ENCODE measurements at places on chromosomes 4 and X.
A peak's percentile ranks its signal among the peaks of the same experiment; 100 is the strongest.

DNA sequence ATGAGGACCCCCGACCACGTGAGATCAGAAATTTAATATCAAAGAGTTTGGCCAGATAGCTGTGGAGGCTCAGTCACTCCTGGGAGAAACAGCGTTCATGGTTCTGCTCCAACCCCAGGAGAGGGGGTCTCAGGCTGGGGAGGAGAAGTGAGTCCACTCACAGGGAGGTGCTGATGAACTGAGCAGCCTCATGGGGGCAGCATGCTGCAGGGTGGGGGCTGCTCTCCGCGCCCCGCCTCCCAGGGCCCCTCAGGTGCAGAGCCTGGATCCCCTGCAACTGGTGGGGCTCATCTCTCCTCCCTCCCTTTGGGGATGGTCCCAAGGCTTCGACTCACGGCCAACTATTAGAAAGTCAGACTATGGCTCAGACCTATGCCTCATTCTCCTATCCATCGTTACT lies 26.6 kb upstream of the C4orf50 start:
- no peak for DNase-seq

GRCh38 chrX:72554448-72555140 lies 18.0 kb downstream of the HDAC8 start:
- no peak for DNase-seq

- no peak for DNase-seq
Observed at GRCh38 chr4:40265910-40266274, 69.1 kb downstream of the RHOH start.

GRCh38 chr4:81688085-81688484 lies 216.4 kb upstream of the RASGEF1B start:
- DNase-seq: no peak

- DNase-seq: peak; percentile 9
Observed at GRCh38 chr4:78938474-78938867, 767 bp downstream of the PAQR3 start.

DNA sequence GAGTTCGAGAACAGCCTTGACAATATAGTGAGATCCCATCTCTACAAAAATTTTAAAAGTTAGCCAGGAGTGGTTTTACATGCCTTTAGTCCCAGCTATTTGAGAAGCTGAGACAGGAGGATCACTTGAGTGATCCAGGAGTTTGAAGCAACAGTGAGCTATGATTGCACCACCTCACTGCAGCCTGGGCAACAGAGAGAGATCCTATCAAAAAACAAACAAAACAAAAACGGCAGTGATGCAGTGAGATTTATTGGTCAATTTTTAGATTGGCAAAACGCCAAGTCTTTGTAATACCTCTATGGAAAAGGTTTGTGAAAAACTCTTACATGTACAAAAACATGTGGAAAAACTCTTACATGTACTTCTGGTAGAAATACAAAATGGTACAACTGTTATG lies 91.3 kb downstream of the PTPN13 start:
- no peak for DNase-seq

DNA sequence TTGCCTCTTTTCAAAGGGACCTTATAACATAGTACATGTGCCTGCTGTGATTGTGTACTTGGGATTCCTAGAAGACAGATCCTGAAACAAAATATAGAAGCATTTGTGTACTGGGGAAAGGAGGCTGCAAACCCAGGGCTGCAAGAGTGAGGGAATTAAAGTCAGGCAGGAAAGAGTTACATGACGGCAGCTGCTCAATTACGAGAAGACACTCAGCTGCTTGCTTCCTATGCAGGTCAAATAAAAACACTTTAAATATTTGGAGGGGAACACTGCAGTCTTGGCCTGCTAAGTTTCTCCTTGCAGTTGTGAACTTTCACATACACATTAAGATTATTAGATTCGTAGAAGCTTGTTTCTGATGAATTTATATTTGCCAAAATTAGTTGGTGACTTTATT lies 191.9 kb upstream of the CXCL13 start:
- DNase-seq: no peak

DNA sequence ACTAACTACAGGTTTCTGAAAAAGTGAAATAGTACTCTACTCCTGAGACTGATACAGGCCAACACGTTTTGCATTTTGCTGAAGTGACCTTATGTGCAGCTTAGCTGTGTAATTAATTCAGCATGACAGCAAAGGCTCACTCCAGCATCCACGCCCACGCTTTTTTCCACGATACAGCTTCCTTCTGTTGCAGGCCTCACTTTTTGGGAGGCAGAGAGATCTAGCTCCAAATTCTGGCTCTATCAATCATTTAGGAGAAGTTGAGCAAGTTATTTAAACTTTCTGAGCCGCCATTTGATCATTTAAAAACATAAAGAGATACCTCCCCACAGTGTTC lies 160.3 kb downstream of the AFAP1 start:
- DNase-seq: no peak

DNA sequence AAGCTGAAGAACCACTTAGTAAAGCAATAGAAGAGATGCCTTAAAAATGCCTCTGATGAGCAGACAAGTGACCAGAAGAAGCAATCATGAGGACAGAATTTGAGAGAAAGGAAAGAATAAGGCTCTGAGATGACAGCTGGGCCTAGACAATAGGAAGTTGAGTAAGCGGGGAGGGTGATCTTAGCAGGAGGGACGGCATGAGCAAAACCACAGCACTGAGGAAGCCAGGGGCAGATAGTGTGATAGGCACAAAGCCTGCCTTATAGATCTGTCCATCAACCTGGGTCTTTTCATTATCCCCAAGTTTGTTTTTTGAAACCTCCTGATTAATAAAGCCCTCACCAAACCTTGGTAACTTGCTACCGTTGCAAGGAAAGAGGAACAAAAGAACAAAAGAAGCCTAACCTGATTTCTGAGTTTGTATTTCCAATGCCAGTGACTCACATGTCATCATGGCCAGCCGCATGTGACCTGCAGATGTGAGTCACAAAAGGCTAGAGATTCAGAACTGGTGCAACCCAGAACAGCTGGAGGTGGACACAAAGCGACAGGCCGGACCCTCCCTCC lies 55.7 kb upstream of the PPARGC1A start:
- no peak for DNase-seq

- DNase-seq: no peak
Observed at GRCh38 chr4:30763321-30763727, 43.2 kb downstream of the PCDH7 start.

All from CD4-positive, alpha-beta T cell treated with Interleukin-12 subunit alpha and Interleukin-12 subunit beta, for 1 hour (primary cell).